ENCODE measurements at places on chromosomes 1 and 21.
A peak's percentile ranks its signal among the peaks of the same experiment; 100 is the strongest.

- no peak for DNase-seq
Measured at GRCh38 chr1:185074307-185074706, 28.9 kb downstream of the RNF2 start.

- DNase-seq = no peak
Measured at GRCh38 chr1:206693029-206693428, 8.3 kb downstream of the MAPKAPK2 start.

DNA sequence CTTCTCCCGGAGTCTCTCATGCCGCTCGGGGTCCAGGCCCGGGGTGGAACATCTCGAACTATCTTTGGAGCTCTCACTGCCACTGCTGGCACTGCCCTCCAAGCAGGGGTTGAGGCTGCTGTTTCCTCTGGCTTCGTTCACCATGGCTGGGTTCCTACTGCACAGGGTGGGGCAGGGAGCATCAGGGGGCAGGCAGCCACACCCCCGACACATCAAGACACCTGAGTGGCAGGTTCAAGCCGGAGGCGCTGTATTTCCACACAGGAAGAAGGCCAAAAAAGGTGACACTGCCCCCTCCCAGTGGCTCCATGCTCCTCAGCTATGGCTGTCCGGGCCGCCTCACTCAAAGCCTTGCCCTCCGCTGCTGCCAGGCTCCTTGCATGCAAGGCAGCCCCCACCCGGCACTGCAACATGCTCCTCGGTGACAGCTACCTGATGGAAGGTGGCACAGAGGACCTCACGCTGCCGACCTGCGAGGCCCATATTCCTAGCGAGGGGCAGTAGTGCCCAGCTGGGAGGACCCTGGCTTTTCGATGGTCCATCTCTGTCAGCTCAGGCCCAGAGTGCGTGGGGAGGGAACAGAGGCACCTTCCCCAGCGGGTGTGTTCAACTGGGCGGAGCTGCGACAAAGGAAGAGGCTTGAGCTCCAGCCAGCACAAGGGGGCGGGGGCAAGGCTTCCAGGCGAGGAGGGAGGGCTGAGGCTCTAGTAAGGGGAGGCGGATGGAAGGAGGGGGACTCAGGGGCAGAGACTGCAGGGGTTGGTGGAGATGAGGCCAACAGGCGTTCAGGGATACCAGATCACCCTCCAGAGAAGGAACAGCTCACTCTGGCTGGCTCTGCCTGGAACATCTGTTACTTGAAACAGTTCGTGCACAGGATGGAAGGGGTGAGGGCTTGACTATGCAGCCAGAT is 2.5 kb downstream of the MTHFR start:
- peak; percentile 95 for DNase-seq

DNA sequence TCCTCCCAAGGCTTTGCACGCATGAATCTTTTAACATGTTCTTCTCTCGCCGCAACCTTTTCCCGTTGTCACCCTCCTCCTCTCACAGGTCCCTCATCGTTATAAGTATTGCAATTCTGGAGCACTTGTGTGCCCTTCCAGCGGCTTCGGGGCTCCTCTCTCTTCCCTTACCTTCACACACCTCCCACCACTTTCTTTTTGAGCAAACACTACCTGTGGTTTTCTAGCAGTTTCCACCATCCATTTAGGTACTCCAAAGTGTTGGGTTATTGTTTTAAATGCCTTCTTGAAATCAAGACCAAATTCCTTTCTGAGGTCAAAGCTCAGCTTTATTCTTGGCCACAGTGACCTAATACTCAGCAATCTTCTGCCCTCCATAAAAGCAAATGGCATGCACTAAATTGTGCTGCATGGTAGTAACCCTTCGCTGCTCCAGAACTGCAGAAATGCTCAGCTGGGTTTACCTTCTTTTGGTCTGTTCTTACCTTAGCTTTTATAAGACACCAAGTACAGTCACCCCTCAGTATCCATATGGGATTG is 472.4 kb downstream of the SETD4 start:
- DNase-seq = no peak

DNA sequence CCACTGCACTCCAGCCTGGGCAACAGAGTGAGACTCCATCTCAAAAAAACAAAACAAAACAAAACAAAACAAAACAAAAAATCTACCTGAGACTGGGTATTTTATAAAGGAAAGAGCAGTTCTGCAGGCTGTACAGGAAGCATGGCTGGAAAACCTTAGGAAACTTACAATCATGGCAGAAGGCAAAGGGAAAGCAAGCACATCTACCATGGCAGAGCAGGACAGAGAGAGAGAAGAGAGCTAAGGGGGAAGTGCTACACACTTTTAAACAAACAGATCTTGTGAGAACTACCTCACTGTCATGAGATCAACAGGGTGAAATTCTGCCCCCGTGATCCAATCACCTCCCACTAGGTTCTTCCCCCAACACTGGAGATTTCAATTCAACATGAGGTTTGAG is 198.3 kb upstream of the SAMSN1 start:
- DNase-seq = no peak

GRCh38 chr1:89001510-89001909 is 9.1 kb upstream of the KYAT3 start:
- DNase-seq = no peak

- no peak for DNase-seq
Measured at GRCh38 chr1:201207046-201207445, 16.4 kb downstream of the IGFN1 start.

DNA sequence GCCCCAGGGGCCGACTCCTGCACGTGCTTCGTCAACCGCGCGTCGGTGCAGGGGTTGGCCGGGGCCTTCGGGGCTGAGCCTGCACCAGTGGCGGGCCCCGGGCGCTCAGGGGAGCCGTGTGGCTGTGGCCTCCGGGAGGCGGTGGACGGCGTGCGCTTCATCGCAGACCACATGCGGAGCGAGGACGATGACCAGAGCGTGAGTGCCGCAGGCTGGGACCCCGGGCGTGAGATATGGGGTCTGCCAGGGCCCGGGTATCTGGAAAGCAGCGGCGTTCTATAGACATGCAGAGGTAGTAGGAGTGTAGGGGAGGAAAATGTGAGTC is 4.3 kb downstream of the CHRNB2 start:
- no peak for DNase-seq

DNA sequence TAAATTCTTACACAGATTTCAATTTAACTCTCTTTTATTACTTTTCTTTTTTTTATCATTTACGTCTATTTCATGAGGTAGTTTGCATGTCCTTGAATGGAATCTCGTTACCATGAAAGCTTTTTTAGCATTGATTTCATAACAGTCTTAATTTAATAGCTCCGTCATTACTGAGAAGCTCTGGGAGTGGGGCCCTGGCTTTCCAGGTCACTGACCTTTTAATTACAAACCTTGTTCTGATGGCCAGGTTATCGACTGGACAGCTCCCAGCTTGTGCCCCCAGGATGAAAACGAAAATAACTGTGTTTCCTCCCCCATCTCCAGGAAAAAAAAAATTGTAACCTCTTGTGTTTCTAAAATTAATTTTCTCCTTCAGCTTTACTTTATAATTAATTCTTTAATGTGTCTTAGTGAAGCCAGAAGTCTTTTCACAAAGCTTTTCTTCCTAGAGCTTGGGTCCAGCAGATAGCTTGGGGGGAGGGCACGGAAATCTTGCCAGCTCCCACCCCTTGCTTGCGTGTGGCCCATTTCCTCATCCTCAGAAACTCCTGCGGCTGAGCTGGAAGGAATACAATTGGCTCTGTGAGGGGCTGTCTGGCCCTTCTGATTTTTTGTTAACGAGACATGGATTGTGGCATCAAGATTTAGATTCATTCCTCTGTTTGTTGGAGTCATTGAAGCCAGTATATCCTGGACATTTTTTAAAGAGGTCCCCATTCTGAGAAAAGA is 65.7 kb downstream of the PEX14 start:
- no peak for DNase-seq

GRCh38 chr1:223785808-223786207 is 59.9 kb downstream of the TP53BP2 start:
- no peak for DNase-seq

DNA sequence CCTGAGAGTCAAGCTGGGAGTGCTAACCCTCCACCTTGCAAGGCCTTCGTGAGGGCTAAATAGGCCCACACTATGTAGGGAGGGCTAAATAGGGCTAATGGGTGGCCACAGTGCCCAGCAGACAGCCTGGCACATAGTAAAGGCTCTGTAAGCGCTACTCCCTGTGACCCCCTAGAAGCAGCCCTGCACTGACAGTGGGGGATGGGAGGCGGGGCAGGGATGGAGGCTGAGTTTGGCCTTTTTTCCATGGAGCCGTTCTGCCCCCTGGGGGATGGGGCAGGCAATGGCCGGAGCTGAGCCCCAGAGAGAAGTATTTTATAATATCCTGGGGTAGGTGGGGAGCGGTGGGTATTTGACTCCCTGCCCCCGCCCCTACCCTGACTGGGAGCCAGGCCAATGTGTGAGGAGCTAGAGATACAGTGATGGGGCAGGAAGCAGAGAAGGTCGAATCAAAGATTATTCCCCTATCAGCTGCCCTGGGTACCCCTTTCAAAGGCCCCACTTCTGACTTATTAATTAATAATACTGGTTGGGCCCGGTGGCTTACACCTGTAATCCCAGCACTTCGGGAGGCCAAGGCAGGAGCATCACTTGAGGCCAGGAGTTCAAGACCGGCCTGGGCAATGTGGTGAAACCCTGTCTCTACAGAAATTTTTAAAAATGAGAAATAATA is 42.3 kb downstream of the LACTBL1 start:
- peak; percentile 74 for DNase-seq

DNA sequence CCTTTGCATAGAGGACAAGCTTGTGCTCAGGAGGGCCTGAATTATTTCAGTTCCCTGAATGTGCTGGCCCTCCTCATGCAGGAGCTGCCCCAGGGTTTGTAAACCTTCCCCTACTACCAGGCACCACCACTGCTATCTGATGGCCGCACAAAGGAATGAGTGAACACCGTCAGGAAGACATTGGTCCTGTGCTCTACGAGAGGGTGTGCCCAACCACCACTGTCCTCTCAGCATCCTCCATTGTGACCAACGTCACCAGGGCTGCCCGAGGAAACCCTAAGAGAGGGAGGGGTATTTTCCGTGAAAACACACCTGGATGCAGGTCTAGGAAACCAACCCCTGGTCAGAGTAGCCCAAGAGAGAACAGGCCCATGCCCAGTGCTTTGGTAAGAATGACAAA is 657.5 kb downstream of the KIF26B start:
- no peak for DNase-seq

GRCh38 chr1:2195785-2196184 is 1.2 kb upstream of the FAAP20 start:
- no peak for DNase-seq

DNA sequence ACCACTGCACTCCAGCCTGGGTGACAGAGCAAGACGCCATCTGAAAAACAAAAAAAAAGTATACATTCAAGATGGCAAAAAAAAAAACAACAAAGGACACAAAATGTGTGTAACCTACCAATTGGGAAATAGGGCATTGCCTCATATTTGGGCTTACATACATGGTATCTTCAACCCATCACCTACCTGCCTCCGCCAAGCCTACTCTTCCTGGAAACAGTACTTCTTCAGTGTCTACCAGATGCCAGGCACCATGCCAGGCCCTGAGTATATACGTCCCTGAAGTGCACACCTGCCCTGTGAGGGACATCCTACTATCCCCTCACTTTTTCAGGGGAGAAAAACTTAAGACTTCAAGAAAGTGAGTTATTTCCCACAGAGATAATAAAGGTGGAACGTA is 160.2 kb downstream of the TOMM20 start:
- DNase-seq = no peak

DNA sequence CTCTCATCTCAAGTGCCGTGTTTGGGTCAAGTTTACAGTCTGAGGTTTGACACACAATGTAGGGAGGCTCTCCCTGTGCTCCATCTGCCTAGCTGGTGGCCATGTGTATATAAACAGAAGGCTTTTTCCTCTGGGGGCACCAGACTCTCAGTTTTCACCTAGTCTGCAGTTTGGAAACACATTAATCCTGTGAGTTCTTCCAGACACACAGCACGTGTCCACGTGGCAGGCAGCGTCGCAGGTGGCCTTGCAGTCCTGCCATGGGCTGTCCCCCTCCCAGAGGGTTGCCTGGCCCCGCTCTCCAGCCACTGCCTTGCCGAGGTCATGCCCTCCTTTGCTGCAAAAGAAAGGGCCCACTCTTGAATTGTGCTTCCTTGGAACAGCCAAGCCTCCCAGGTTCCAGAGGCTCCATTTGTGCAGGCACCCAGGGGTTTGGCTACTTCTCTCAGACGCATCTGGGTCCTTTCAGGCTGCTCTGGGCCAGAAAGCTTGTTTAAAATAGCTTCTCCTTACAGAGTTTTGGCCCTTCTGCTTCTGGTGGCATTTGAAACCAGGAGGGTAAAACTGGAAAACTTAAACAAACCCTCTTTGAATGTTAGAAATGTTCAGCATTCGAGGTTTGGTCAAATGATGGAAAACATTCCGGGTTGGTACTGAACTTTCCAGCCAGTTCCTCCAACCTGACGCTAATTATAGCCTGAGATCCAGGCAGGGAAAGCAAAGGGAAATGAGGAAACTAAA is 4.4 kb upstream of the RUNX1 start:
- no peak for DNase-seq

- no peak for DNase-seq
Measured at GRCh38 chr1:182641561-182641960, 37.4 kb upstream of the RGS16 start.

- no peak for DNase-seq
Measured at GRCh38 chr1:7584157-7584556, 186.9 kb upstream of the VAMP3 start.

- no peak for DNase-seq
Measured at GRCh38 chr1:65881067-65881594, 88.4 kb downstream of the PDE4B start.

GRCh38 chr1:25198663-25199252 is 33.5 kb downstream of the SYF2 start:
- DNase-seq = peak; percentile 79

- DNase-seq = no peak
Measured at GRCh38 chr1:20115479-20115878, 3.9 kb downstream of the PLA2G2D start.

- no peak for DNase-seq
Measured at GRCh38 chr1:245999697-246000637, 507.1 kb downstream of the SMYD3 start.

GRCh38 chr21:43645976-43646375 is 13.3 kb downstream of the HSF2BP start:
- no peak for DNase-seq

DNA sequence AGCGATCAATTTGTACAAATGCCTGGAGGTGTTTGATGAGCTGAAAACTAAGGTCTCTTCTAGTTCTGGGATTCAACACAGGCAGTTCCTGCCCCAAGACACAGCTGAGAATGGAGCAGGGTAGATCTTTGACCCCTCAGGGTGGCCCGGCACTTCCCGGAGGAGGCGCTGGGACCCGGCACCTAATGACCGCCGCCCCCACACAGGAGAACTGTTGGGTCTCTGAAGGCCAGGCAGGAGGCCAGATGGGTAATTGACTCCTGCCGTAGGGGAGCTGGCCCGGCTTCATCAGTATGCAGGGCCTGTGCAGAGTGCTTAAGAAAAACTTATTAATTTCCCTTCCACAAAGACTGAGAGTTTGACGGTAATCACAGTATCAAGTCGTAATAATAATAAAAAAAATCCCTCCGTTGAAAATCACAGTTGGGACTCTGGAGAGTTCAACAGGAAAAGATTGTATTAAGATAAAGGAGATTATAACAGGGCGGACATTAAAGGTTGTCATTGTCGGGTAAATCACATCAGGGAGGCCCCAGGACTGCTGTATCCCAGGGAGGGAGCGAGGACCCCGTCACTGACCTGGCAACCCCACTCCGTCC is 51.7 kb downstream of the UBIAD1 start:
- DNase-seq = no peak

All from A673 (cell line).